ENCODE measurements at places on chromosomes 5 and 9.

- peak; percentile 83 for DNase-seq
Measured at GRCh38 chr9:70484232-70485130, 70.0 kb upstream of the KLF9 start.

DNA sequence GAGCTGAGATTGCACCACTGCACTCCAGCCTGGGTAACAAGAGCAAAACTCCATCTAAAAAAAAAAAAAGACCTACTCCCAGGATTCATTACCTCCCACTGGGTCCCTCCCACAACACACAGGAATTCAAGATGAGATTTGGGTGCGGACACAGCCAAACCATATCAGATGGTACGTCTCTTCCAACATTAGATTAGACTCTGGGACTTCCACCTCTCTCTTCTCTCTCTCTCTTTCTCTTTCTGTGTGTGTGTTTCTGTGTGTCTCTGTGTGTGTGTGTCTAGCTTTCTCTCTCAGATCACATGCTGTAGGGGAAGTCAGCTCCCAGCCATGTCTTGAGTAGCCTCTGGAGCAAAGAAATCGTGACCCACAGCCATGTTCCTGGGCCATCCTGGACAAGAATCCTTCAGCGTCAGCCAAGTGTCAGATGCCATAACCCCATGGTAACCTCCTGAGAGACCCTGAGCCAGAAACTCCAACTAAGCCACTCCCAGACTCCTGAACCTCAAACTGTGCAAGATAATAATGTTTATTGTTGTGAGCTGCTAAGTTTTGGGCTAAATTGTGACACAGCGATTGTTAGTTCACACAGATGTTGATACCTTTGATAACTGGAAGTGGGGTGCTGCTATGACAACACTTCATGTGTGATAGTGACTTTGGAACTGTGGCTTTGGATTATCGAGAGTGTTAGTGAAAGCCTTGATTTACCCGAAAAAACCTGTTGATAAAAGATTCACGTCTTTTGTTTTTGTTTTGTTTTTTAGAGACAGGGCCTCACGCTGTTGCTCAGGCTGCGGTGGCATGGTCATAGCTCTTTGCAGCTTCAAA lies 4.1 kb upstream of the CMBL start:
- DNase-seq: no peak

DNA sequence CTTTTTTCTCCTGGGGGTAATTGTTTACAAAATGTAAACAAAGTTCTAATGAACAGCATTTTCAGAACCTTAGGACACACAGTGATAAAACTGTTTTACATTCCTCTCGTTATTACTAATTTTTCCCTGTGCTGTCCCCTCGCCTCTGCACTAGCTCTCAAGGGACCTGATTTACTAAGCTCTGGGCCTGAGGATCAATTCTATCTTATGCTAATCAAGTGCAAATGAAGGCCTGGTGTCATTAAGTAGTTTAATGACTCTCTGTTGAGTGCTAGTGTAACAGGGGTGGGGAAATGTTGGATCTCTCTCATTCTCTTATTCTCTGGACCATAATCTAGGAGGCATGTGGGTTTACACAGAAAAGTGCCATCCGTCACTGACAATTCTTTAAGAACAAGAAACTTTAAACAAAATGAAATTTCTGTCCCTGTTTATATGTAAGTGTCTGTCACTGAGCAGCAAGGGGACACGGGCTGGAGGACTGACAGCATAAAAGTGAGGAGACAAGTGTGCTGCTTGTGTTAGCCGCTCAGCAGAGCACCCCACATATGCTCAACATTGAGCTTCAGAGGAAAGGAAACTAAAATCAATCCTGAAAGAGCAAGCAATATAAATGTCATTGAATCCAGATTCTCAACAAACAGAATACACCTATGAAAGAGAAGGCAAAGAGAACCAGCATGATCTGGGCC lies 115.4 kb downstream of the WDR41 start:
- no peak for DNase-seq

DNA sequence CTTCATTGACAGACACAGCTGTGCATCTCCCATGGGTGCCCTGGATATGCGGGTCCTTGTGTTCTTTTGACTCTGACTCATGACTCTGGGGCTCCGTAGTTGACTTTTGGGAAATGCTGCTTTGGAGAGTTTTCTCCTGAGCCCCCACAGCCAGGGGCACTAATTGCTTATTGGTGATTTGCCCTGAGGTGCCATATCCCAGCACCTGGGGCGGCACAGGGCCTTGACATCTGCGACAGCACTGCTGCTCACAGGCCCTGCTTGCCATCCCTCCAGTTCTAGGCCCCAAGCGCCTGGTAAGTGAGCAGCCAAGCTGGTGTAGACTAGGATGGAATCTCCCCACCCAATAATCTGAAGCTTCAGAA lies 75.1 kb downstream of the AMBP start:
- no peak for DNase-seq

- no peak for DNase-seq
Measured at GRCh38 chr5:178155065-178155464, 1.4 kb upstream of the NHP2 start.

DNA sequence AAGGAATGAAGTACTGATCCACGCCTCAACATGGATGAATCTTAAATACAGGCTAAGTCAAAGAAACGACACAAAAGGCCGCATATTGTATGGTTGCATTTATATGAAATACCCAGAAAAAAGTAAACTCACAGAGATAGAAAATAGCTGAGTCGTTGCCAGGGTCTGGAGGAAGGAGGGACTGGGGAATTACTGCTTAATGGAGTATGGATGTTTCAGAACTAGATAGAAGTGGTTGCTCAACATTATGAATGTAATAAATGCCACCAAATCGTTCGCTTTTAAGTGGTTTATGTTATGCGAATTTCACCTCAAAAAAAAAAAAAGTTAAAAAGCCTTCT lies 784 bp upstream of the MSANTD3 start:
- DNase-seq: no peak

GRCh38 chr9:88694625-88695024 lies 159.6 kb downstream of the NXNL2 start:
- DNase-seq: no peak

DNA sequence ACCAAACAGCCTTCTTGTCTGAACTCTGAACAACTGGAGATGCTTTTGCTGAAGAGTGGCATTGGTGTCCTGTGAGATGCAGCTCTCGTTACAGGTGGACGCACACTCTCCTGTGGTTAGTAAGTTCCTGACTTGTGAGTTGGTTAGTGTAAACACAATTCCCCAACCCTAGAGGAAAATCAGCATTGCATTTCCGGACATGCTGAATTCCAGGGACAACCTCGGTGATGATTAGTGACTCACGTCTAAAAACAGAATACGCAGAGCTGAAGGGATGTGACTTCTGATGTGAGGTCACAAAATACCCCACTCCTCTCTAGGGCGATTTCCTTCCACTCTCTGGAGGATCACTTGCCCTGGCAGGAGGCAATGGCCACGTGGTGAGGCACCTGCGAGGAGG lies 5.0 kb downstream of the OR2V2 start:
- DNase-seq: peak; percentile 57

- DNase-seq: peak; percentile 86
Measured at GRCh38 chr9:107737987-107738743, 248.6 kb upstream of the KLF4 start.

- no peak for DNase-seq
Measured at GRCh38 chr5:84632418-84632817, 247.7 kb upstream of the EDIL3 start.

- DNase-seq: no peak
Measured at GRCh38 chr9:121613009-121613752, 38.3 kb upstream of the DAB2IP start.

GRCh38 chr9:79573412-79573923 lies 1.7 kb downstream of the TLE4 start:
- peak; percentile 29 for DNase-seq

Measured in RWPE1 (cell line).